ENCODE measurements at places on chromosomes 13 and 19. TPM values are rescaled to one million over a fixed set of nuclear protein-coding genes. Genes with fewer than 3 reads are reported as not detected.

GRK1 gene
- not detected for total RNA-seq

MEDAG gene
- 95.8 TPM for total RNA-seq

KANK3 gene
- 0.56 TPM for total RNA-seq

MEIOSIN gene
- total RNA-seq, result not detected

DACT3 gene
- 2.9 TPM for total RNA-seq

ZNF71 gene
- 6.5 TPM for total RNA-seq

ZNF850 gene
- total RNA-seq, result 6.2 TPM

FLT3LG gene
- total RNA-seq, result 3.4 TPM

CEACAM6 gene
- not detected for total RNA-seq

LGALS4 gene
- not detected for total RNA-seq

ZNF562 gene
- total RNA-seq, result 31.6 TPM

FLT1 gene
- total RNA-seq, result 0.77 TPM

CCL25 gene
- total RNA-seq, result not detected

FFAR3 gene
- total RNA-seq, result not detected

ZSCAN4 gene
- total RNA-seq, result not detected

FNDC3A gene
- 85.7 TPM for total RNA-seq

ACER1 gene
- not detected for total RNA-seq

ZNF726 gene
- 6.5 TPM for total RNA-seq

KCNN1 gene
- not detected for total RNA-seq

ZNF700 gene
- total RNA-seq, result 11.0 TPM

ZNF790 gene
- total RNA-seq, result 9.2 TPM

CD70 gene
- not detected for total RNA-seq

FFAR1 gene
- not detected for total RNA-seq

KCNC3 gene
- total RNA-seq, result 0.28 TPM

ZNF568 gene
- 10.4 TPM for total RNA-seq

RUBCNL gene
- total RNA-seq, result 0.19 TPM

CACNG6 gene
- total RNA-seq, result 1.7 TPM

SELENOV gene
- total RNA-seq, result not detected

LSM4 gene
- total RNA-seq, result 206 TPM

DHX34 gene
- 9.6 TPM for total RNA-seq

LYPD3 gene
- under 0.01 TPM for total RNA-seq

Measured in regular cardiac myocyte (primary cell).